Activated naive CD4-positive, alpha-beta T cell (primary cell): ENCODE measurements at places on chromosomes 6 and 20.

GRCh38 chr6:82057846-82058554 is 189.5 kb downstream of the IBTK start:
- no peak for DNase-seq

GRCh38 chr6:97947841-97948240 is 664.8 kb upstream of the MMS22L start:
- DNase-seq = no peak

- no peak for DNase-seq
Measured at GRCh38 chr6:4891141-4891540, 112.7 kb downstream of the RPP40 start.

DNA sequence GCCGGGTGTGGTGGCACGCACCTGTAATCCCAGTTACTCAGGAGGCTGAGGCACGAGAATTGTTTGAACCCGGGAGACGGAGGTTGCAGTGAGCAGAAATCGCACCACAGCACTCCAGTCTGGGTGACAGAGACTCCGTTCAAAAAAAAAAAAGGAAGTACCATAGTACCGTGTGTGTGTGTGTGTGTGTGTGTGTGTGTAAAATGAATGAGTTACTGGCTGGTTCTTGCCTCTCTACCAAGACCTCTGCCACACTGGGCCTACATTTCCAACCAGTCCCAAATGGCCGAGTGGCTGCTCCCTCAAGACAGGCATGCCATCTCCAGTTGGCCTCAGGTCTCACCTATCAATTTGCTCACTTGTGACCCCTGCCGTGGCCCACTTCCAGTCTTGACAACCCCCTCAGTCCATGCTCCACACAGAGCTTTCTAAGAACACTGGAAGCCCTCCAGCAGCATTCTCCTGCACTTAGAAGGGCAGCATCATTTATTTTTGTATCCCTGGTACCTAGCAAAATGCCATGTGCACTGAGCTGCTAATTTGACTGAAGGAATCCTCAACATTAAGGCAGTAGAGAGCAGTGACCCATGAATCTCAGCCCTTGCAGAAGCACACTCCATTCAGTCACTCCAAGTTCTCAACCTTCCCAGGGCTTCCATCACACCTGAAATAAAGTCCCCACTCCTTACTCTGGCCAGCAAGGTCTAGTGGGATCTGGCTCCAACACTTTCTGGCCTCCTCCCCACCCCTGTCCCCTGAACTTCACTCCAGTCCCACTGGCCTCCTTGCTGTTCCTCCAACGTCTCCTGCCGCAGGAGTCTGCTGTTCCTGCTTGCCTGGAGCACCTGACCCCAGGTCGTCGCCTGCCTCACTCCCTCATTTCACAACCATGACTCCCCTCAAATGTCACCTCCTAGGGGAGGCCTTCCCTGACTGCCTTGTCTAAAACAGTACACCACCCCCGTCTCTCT is 29.9 kb downstream of the COX4I2 start:
- no peak for DNase-seq

GRCh38 chr6:43075670-43076463 is at the start of gene PTK7:
Gene PTK7 (plus strand): TSS chr6:43076314. CDS start chr6:43076489, 175 bp downstream.
- DNase-seq = no peak

GRCh38 chr6:146578054-146578453 is 20.7 kb upstream of the ADGB start:
- DNase-seq = no peak
